ENCODE measurements at places on chromosomes 16 and 17.

- no peak for DNase-seq
These were observed 6.0 kb downstream of the HSDL1 start for GRCh38 chr16:84138824-84139627.

GRCh38 chr16:967546-968295, 3.1 kb downstream of the LMF1 start:
- no peak for DNase-seq

GRCh38 chr16:766008-766819, 5.7 kb downstream of the MSLN start:
- DNase-seq: no peak

DNA sequence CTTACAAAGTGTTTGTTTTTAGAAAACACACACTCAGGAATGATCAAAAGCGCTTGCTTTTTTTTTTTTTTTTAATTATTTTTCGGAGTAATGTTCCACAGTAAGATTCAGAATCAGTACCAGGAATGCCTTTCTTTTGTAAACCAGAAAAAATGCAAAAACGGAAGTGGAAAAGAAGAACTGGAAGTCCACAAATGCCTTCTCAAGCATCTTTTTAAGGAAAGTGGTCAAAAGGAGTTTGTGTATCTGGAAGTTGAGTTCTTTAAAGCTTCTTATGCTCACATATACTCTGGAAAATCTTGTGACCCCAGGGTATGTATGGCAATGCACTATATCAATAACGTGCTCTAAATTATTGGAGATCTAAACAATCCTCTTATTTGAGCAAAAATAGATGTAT, 126.0 kb downstream of the ABCA8 start:
- no peak for DNase-seq

DNA sequence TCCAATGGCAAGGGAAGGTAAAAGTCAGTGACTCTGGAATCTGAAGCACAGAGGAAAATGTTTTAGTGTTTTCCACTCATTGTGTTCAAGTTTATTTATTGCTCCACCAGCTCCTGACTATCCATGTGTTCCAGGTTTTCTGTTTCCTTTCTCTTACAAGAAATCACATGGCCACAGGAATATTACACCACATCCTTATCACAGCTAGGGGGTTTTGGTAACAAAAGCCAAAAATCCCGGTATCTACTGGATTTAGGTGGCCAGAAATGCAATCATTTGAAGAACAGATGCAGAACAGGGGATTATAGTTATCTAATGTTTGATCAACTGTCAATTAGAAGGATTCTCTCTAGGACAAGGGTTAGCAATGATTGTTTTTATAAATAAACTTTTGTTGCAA, 47.9 kb downstream of the STH start:
- no peak for DNase-seq

GRCh38 chr17:70288540-70289290, 119.4 kb downstream of the KCNJ2 start:
- DNase-seq: no peak

- DNase-seq: no peak
These were observed 330.0 kb downstream of the SHISA9 start for GRCh38 chr16:13231365-13231764.

DNA sequence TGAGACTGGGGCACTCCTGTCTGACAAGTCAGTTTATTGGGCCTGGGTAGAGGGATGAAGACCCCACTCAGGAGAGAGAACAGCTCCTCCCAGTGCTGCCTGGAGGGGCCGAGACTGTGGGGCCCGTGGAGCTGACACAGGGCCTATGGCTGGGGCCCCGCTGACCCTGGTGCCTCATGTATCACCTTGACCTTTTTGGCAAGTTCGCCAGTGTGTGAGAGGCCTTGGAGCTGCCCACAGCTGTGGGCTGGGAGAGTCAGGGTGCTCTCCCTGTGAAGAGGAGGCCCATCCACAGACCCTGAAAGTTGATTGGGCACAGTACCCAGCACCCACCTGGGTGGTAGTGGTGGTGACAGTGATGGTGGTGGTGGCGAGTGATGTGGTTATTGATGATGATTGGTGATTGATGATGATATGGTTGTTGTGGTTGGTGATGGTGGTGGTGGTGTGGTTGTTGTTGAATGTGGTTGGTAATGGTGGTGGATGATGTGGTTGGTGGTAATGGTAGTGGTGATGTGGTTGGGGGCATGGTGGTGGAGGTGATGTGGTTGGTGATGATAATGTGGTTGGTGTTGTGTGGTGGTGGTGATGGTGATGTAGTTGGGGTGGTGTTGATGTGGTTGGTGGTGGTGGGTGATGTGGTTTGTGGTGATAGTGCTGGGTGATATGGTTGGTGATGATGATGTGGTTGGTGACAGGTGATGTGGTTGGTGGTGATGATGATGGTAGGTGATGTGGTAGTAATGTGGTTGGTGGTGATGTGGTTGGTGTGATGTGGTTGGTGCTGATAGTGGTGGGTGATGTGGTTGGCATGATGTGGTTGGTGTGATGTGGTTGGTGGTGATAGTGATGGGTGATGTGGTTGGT, 29.1 kb downstream of the BAHCC1 start:
- no peak for DNase-seq

DNA sequence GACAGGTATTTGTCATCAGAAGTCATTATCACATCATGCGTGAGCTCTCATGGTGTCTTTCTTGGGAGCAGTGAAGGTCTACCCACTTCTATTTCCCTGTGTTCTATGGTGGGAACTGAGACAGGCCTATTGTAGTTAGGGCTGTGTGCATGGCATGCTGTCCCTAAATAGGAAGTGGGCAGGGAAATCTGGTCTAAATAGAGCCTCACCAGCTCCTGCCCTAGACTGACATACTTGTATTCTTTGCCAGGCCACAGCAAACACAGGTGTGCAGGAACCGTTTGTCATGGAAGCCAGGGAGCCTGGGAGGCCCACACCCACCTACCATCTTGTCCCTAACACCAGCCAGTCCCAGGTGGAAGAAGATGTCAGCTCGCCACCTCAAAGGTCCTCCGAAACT, 10.1 kb downstream of the SLC7A6 start:
- DNase-seq: no peak

DNA sequence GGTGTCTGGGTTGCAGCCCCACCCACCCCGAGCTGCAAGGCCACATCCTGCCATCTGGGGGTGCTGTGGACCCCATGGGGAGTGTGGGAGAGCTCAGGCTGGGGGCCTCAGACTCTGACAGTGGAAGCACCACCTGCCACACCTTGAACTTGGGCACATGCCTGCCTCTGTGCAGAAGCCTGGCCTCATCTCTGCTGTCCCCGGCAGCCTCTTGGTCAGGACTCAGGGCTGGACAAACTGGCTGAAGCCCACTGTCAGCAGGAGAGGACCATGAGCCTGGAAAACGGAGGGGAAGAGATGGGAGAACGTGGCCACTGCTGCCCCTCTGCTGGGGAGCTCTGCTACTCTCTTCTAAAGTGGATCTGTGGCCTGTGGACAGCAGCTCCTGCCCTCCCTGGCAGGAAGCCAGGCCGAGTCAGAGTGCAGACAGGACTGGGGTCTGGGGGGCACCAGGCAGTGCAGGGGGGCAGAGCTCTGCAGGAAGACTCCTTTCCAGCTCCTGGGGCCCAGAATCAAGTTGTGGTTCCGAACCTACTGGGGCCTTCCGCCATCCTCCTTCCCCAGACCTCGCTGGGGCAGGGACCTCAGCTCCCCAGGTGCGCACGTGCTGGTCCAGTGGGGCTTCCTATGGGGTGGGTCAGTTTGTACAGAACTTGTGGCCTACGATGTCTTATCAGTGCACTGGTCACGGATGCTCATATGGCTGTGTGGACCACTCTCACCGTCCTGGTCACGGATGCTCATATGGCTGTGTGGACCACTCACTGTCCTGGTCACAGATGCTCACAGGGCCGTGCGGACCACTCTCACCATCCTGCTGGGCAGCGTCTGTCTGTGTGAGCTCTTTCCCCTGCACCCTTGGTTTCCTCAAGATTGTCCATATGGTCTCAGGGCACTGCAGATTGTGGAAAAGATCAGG, 207.7 kb downstream of the LAT start:
- DNase-seq: no peak

DNA sequence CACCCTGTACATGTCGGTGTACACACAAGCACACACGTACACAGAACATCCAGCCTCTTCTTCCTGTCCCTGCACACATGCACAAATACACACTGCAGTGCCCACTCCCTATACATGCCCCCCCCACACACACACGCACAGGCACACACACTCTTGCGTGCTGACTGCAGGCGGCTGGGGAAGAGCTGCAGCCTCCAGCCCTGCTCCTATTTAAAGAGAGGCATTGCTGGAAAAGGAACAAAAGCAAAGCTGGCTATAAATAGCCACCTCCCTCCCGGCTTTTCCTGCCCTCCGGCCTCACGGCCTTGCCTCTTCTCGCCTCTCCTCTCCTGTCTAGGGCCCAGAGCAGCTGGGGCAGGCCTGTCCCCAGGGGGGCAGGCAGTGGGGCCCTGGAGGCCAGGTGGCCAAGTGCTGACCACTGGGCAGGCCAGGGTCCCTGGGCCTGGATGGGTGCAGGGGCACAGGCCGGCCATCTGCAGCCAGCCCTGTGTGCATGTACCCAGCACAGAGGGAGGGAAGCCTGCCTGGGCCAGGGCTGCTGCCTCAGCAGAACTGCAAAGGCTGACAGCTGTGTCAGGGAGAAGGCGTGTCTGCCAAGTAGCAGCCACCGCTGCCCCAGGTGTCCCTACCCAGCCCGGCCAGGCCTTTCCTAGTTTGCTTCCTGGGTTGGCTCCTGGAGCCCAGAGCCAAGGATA, 25.4 kb downstream of the RTN4RL1 start:
- no peak for DNase-seq

DNA sequence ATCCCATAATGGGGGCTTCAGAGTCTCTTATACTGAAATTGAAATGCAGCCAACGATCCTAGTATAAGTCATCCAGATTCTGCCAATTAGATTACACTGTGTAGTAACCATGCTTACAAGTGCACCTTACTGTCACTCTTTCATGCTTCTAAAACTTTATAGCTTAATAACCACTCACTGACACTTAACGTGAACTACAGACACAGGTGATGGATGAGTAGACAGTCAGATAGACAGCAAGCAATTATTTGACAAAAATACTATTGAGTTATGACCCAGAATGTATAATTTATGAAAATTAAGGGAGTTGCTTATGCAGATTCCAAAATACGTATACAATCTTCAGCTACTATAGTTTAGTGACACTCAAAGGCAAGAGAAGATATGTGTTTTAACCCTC, 6.3 kb downstream of the CDH8 start:
- DNase-seq: no peak

- no peak for DNase-seq
These were observed 525 bp downstream of the CD2BP2 start for GRCh38 chr16:30354423-30355143.
